ENCODE measurements at places on chromosomes 13 and 19.

GRCh38 chr19:18418029-18418482 lies 1.1 kb upstream of the SSBP4 start:
- no peak for DNase-seq

DNA sequence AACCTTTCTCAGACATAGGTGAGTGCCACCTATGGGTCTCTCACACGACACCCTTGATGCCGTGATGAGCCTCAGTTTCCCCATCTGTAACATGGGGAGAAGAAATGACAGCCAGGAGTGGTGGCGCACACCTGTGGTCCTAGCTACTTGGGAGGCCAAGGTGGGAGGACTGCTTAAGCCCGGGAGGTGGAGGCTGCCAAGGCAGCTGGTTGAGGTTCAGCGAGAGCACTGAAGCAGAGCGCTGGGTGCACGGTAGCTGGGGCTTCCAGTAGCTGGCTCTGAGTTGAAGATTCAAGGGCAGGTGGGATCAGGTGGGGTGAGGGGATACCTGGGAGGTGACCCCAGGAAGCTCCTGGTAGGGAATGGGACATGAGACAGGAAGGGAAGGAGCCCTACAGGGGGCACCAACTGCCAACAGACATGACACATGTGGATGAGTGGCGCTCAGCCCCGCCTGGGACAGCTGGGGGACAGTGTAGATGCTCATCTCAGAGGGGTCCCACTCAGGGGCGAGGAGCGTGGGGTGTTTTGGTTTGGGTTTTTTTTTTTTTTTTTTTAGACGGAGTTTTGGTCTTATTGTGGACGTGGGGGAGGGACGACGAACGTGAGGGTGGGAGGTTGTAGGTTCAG lies 6.5 kb upstream of the SSBP4 start:
- DNase-seq, result no peak

DNA sequence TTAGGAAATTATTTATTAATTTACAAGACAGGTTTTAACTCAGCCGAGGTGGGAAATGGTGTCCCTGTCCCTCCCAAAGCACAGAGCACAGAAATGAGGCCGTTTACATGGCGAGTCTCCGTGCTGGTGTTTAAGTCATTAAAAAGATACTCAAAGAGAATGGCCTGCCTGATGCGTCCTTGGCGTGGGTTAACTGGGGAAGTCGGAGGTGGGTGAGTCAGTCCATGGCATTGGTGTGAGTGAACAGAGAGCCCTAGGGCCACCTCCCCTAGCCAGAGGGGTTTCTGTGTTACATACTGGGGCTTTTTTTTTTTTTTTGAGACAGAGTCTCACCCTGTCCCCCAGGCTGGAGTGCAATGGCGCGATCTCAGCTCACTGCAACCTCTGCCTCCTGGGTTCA lies 3.9 kb downstream of the FEM1A start:
- no peak for DNase-seq

DNA sequence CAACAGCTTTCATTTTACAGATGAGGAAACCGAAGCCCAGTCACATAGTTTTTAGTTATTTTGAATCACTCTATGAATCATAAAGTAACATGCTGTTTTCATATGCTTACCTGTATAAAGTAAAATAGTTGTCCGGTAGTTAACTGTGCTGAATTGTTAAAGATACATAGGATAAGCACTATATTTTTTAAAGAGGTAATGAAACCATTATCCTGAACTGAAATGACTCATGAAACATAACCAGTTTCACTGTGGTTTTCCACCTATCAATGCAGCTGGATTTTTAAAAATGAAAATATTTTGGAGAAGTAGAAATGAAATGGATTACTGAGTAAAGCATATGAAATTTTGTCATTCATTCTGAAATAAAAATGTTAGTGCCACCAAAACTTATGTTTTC lies 655.0 kb downstream of the OLFM4 start:
- DNase-seq, result no peak

- DNase-seq, result peak; percentile 76
Measured at GRCh38 chr19:3210347-3211017, 14.0 kb upstream of the CELF5 start.

DNA sequence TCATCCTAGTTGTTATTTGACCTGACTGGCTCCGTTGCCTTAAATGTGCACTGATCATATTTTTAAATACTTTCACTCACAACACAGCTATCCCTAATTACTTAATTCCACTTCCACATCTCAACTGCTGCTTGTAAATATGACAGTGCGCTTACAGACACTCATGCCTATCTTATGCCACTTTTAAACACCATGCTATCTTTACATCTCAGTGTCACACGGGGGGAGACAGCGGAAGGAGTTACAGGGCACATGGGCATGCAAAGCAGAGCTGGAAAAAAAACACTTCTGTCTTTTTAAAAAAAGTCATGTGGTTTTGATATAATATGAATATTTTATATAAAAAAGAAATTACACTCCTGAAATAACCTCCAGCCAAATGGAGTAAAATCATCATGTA lies 44.1 kb downstream of the SMAD9 start:
- DNase-seq, result no peak

DNA sequence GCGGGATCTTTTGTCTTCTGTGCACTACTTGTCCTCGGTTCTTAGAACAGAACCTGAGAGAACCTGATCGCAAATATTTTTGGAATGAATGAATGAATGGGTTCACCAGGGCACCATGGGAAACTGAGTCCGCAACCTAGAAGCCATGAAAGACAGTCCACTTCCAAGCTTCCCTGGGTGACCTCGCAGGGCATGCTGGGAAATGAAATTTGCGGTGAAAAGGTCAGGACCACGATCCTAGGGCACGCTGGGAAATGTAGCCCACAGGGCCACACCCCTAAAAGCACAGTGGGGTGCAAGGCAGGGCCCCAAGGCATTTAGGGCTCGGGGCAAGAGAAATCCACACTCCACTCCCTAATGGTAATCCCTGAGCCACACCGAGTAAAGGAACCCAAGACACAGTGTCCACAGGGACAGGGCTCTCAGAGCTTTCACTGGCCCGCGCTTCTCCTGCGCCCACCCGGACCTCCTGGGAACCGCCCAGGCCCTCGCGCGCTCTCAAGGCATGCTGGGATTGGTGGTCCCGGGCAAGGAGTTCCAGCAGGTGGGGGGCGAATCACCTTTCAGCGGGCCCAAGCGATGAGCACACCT lies 1.1 kb upstream of the PPP1R12C start:
- peak; percentile 45 for DNase-seq

DNA sequence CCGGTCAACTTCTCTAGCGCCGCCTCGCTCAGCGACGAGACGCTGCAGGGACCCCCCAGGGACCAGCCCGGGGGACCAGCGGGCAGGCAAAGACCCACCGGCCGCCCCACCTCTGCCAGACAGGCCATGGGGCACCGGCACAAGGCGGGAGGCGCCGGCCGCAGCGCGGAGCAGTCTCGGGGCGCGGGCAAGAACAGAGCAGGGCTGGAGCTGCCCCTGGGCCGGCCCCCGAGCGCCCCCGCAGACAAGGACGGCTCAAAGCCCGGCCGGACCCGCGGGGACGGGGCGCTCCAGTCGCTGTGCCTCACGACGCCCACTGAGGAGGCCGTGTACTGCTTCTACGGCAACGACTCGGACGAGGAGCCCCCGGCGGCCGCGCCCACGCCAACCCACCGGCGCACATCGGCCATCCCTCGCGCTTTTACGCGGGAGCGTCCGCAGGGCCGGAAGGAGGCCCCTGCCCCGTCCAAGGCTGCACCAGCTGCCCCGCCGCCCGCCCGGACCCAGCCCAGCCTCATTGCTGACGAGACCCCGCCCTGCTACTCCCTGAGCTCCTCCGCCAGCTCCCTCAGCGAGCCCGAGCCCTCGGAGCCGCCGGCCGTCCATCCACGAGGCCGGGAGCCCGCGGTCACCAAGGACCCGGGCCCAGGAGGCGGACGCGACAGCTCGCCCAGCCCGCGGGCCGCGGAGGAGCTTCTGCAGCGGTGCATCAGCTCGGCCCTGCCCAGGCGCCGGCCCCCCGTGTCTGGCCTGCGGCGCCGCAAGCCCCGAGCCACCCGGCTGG lies 11.3 kb downstream of the C19orf25 start:
- DNase-seq, result no peak

- DNase-seq, result no peak
Measured at GRCh38 chr19:40791349-40791748, 7.6 kb upstream of the EGLN2 start.

DNA sequence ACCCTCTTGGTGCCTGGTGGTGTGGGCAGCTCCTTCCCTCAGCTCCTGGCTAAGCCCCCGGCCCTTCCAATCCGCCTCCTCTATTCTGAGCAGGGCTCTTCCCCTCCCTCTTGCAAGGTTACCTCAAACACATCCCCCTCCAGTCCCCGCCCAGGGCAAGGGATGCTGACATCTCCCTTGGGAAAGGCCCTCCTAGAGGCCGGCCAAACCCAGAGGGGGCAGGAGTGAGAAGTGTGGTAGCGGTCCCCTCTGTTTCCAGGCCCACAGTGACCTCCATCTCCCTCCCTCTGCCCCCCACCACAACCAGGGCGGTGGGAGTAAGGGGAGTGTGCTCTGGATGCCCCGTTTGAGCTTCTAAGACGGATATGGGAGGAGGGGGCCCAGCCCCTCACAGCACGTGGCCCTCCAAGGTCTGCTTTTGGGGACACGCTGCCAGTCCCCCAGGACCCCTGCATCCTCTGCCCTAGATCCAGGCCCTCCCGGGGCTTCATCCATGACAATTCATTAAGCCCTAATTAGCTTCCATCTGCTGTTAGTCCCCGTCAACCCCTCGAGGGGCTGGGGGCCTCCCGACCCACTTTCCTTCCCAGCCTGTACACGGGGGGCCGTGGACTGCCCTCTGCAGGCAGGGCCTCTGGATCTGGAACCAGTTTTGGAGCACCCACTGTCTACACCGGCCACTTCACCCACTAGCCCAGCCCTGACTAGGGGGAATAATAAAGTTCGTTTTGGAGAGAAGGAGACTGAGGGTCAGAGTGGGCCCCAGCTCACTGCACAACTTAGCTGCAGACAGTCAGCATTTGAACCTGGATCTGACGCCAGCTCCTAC lies 2.3 kb downstream of the LINGO3 start:
- no peak for DNase-seq

- DNase-seq, result peak; percentile 24
Measured at GRCh38 chr13:39353988-39354387, 249.0 kb downstream of the LHFPL6 start.

DNA sequence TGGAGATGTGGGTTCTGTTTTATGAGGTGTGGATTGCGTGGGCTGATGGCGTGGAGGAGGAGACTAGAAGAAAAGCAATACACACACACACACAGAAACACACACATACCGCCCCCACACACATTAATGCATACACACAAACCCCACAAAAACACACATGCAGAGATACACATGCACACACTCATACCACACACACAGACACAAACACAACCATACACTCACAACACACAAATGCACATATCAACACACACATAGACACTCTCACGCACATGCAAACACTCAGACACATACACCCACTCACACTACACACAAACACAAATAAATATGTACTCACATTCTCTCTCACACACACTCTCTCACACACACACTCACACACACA lies 75.7 kb upstream of the UBL3 start:
- DNase-seq, result no peak

- no peak for DNase-seq
Measured at GRCh38 chr19:55440411-55441105, 2.5 kb downstream of the SHISA7 start.

DNA sequence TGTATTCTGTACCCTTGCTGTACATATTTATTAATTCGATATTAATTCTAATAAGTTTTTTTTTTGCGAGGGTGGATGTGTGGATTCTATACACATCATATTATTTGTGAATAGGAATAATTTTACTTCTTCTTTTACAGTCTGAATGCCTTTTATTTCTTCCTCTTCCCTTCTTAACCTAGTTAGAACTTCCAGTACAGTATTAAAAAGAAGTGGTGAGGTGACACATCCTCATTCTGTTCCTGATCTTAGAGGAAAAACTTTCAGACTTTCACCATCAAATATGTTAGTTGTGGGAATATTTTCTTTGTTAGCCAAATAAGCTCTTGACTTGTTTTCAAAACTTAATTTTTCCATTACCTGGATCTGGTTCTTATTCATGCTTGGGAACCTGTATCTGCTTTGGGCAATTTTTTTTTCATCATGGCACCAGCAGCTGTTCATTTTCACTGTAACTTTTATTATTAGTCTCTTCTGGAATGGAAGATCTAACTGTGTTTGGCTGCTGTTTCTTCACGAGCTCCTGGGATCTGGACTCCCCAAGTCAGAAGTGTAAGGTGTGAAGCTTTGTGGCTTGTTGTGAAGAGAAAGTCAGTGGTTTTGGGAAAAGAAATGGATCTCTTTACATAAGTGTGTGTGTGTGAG lies 33.1 kb downstream of the RGCC start:
- DNase-seq, result no peak

GRCh38 chr19:40718774-40719391 lies 2.0 kb downstream of the ITPKC start:
- peak; percentile 64 for DNase-seq
